Stimulated activated effector memory CD8-positive, alpha-beta T cell treated with anti-CD3 and anti-CD28 coated beads, Interleukin-12 subunit alpha, Interleukin-12 subunit beta, amount 100 ng/mL, for 72 hours (primary cell): ENCODE measurements at places on chromosomes 12 and 14.

GRCh38 chr12:113055594-113056380 is 743 bp upstream of the DTX1 start:
- no peak for DNase-seq

GRCh38 chr12:121162384-121162783 is 29.7 kb downstream of the P2RX7 start:
- no peak for DNase-seq

DNA sequence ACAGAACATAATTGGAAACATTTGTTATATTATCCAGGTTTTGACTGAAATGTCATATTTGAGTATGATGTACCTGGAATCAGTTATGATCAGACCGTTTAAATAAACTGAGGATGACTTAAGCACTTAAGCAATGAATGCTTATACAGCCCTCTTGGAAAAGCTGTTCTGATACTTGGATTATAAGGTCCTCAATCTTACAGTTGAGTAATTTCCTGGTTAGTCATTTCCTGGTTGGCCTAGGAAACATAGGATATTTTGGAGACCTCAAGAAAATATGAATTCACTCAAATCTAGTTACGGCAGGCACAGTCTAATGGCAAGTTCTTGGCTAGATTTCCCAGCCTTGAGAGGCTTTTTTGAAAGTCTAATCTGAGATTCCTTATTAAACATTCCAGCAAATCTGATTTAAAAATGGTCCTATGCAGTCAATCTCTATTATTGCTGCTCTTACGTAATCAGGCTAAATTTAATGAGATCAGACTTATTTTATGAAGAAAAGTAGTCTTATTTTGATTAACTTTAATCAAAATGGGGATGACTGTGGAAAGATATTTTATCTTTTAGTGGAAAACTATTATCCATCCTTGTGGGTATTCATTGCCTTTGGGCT is 447.2 kb downstream of the SNAPC1 start:
- DNase-seq: no peak

GRCh38 chr12:83821967-83822366 is 1090.6 kb downstream of the SLC6A15 start:
- DNase-seq: no peak

- DNase-seq: no peak
These were observed 35.5 kb downstream of the CIT start for GRCh38 chr12:119841433-119842210.

- no peak for DNase-seq
These were observed 161.1 kb upstream of the FBXO33 start for GRCh38 chr14:39593377-39593776.

DNA sequence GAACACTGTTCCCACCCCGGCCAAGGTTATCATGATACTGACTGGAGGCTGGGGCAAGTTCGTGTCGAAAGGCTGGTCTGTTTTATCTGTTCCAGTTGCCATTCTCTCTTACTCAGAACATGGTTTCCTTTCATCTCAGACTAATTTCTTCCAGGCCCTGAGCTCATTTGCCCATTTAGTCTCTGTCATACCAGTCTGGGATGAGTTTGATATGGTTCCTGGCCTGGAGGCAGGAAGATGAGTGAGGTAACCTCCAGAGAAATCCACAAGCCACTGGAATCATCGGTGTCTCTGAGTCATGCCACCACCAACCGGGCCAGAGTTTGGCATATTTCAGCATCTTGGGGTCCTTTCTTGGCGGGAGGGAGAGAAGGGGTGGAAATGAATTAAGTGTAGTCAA is 114.7 kb downstream of the NTF3 start:
- DNase-seq: no peak

- no peak for DNase-seq
These were observed 116.2 kb upstream of the MAP1LC3B2 start for GRCh38 chr12:116442946-116443345.

DNA sequence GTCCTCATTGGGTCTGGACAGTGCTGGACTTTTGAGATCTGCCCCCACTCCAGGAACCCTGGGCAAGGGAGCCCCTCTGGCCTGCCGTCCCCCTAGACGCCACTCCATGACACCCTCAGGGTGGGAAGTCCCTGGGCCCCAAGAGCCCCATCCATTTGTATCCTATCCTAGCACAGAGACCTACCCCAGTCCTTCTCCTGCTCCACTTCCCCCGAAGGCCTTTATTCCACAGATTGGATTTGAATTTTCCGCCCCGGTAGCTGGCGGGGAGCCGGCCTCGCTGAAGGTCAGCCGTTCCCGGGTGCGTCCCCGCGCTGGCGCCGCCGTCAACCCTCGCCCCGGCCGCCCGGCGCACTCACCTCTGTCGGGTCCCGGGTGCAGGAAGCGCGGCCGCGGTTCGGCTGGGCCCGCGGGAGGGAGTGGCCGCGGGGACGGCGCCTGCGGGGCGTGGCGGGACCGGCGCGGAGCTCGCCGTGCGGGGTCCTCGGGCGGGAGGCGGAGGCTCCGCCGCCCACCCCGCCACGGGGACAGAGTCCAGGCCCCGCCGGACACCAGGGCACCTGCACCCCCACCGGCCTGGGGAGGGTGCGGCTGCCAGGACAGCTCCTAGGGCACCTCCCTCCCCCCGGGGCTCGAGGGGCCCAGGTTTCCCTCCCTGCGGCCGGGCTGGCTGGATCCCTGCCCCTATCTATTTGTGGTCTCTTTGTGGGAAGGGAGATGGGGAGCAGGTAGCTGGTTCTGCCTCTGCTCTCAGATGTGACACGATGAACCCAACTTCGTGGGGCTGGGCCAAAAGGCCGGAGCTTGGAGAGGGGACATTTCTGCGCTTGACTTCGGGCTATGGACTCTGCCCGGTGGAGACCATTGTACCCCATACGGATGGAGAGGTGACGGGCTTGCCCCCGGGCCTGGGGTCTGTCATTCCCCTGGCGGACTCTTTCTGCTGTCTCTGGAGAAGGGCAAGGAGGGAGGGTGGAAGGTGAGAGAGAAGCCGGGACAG is 19.9 kb upstream of the GPR68 start:
- DNase-seq: no peak

DNA sequence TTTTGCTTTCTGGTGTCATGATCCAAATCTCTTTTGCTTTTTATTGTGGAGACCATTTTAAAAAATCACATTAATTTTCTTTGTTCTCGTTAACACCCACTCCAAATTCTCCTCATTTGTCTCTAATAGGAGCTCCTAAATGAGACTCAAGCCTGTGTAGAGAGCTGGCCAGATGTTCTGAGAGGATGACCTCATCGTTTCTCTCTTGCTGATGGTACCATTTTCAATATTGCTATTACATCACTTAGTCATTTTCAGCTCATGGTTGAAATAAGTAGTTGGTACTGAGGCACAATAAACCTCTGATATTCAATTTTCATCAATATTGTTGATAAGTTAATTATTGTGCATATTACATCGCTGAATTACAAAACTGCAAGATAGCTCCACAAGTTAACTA is 31.5 kb downstream of the SPTB start:
- DNase-seq: no peak

- DNase-seq: no peak
These were observed 67.9 kb upstream of the BEGAIN start for GRCh38 chr14:100654814-100655740.

GRCh38 chr12:82688596-82688995 is 1.9 kb downstream of the TMTC2 start:
- no peak for DNase-seq

GRCh38 chr12:48694038-48694437 is 12.0 kb upstream of the KANSL2 start:
- no peak for DNase-seq

DNA sequence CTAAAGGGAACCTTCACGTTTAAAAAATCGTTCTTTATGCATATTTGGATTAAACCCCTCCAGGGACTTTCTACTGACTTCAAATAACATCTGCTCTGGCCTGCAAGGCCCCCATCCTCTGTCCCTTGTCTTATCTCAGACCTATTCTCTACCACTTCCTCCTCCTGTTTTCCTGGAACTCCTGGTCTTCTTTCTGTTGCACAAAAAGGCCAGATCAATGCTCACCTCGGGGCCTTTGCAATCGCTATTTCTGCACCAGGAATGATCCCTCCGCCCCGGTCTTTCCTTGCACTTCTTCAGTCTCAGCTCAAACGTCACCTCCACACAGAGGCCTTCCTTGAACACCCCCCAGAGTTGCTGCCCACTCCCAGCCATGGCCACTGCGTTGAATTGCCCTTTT is 57.6 kb upstream of the BEGAIN start:
- DNase-seq: no peak

- peak; percentile 56 for DNase-seq
These were observed 156.7 kb downstream of the TMTC3 start for GRCh38 chr12:88298761-88299242.

DNA sequence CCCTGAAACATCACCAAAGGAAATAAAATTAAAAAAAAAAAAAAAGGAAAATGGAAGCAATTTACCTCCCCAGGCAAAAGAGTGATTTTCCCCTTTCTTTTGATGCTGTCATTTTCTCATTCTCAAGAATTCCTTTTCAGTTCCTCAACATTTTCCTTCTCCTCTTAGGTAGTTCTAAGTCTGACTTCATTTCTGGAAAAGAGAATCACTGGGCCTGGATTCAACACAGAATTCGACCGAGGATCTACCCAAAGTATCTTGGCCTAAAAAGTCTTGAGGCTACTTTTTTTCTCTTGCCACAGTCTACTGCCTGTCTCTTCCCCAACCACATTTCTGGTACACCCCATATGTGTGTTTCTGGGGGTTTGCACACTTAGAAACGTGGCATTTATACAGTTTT is 717.8 kb upstream of the TBX3 start:
- DNase-seq: no peak

DNA sequence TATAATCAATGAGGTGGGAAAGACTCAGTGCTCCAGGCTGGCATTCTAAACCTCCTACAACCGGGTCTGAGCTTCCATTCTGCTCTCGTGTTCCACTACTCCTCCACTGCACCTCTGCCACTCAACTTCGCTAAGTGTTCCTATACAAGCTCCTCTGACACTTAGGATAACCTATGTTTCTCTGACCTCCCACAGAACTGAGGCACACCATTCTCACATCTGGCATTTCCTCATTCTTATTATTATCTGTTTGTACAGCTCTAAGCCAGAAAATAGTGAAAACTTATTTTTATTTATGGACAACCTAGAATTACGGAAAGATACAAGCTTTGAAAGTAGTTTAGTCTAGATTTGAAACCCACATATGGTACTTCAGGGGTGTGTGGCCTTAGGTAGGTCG is 127.0 kb downstream of the MED13L start:
- DNase-seq: no peak

- no peak for DNase-seq
These were observed 605.4 kb downstream of the MED13L start for GRCh38 chr12:115672086-115672485.

- DNase-seq: no peak
These were observed 139.3 kb upstream of the PZP start for GRCh38 chr12:9347328-9348127.

DNA sequence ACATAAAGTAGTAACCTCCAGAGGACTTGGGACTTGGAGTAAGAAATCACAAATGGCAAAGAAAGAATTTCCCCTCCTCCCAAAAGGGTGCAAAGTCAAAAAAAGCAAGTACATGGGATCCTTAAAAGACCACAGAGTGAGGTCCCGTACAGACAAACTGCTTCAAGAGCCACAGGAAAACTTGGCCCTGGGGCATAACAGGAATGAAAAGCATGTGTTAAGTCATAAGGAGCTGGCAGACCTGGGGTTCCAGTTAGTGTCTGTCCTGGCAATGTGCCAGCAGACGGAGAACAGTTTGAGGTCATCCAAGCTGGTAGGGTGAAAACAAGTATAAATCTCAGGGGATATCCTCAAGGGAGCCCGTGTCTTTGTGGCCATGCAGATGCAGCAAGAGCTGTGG is 73.2 kb downstream of the HSD17B6 start:
- no peak for DNase-seq

DNA sequence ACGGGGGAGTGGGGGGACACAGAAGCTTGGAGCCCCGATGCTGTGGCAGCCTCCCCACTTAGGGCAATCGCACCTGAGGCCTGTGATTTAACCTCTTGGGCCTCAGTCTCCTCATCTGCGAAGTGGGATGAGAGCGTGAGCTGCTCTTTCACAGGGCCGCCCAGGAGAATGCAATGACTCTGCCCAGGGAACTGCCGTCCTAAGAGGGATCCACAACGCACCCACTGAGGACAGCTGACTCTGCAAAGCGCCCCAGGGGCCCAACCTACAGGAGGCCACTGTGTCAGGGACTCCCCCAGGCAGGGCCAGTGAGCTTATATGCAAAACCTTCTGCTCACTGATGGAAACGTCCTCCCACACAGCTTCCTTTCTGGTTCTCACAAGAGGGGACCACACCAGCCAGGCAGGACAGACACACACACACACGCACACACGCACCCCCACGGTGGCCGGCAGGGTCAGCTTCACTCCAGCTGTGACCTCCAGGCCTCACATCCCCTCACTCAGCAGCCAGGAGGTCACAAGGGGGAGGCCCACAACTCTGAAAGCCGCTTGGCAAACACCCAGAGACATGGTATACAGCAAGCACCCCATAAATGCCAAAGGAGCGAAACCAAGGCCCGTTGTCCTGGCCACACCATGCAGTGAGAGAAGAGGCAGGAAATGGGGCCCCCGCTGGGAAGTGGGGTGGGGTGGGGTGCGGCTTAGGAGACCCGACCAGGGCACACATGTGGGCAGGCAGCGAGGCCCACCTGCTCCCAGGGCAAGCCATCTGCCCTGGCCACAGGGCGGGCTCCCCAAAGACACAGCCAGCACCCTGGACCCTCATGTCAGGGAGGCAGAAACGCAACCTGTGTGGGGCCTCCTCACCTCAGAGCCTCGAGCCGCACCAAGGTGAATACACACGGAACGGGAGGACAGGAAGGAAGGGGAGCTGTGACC is 73.3 kb downstream of the NCOR2 start:
- peak; percentile 31 for DNase-seq

- DNase-seq: peak; percentile 62
These were observed at the start of gene TTC7B for GRCh38 chr14:90815822-90816662. Gene TTC7B (minus strand): TSS chr14:90816430. CDS start chr14:90816295, 135 bp downstream.

GRCh38 chr12:119676573-119676972 is 8.6 kb downstream of the PRKAB1 start:
- DNase-seq: no peak

DNA sequence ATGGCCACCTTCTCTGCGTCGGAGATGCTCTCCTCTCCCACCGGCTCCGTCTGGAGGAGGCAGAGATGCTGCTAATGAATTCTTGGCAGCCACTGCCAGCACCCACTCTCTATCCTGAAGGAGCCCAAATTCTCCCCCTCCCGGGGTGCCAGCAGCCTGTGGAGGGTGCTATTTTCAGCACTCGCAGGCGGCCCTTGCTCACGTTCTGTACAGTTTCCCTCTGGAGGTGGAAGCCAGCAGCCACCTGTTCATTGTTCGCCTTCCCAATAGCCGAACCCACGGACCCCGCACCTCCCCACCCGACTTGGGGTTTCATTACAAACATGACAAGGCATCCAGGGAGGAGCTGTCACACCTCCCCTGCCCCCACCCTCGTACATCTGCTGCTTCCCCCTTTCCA is 27.8 kb downstream of the SNRNP35 start:
- no peak for DNase-seq
